ENCODE measurements at places on chromosomes 7 and 10.

DNA sequence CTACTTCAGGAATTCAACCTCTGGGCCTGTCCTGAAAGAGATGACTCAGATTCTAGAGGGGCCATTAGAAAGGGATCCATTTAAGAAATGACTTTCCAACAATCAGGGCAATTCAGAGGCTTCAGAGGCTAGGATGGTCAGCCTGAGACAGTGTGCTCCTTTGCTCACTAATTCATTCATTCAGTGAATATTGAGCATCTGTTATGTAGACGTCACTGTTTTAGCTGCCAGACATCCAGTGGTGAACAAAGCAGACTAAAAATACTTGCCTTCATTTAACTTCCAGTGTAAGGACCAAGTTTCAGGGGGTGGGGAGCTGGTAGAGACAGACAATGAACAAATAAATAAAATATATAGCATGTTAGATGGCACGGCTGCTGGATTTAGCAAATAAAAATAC, 1.6 kb downstream of the KIAA1217 start:
- no peak for DNase-seq

DNA sequence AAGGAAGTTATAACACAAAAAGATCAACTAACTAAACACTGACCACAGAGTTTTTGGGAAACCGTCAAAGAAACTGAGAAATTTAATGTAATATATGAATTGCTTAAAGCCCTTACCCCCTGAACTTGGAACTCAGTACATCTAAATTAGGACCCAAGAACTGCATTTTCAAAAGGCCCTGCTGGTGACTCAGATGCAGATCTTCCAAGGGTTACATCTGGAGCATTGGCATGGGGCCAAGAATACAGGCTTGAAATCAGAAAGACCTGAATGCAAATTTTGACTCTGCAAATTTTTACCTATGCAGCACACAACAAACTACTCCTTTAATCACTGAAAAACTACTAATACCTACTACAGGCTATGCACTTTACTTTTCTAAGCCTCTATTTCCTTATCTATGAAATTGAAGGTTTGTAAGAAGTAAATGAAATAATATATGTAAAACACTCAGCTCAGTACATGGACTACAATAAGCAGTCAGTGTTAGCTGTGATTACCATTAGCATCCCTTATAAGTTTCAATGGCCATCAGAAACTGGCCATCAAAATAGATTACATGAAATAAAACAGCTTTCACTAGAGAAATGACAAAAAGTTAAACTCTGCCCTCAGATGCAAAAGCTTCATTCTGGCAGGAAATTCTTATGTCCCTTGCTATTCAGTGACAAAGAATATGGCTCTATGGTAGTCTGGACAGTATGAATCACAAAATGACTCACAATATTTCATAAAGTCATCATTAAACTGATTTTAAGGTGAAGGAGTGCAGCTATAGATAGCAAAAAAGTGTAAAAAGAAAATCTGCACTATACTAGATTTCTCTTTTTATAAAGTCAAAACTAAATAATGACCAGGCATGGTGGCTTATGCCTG, 43.6 kb downstream of the NSUN6 start:
- peak; percentile 64 for DNase-seq

- DNase-seq, result no peak
Measured at GRCh38 chr7:781186-781849, 51.0 kb upstream of the SUN1 start.

DNA sequence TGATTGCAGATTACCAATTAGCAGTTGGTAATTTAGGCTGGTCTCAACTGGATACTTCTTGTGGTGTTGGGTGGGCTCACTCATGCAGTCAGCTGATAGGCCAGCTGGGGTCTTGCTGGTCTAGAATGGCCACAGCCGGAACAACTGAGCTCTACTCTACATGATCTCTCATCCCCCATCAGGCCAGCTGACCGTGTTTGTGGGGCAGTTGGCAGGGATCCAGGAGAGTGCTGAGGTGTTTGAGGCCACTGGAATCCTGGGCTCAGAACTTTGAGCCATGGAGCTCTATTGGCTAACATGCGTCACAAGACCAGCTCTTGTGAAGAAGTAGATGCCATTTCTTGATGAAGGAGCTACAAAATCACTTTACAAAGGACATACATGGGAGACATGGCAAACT, 242.4 kb downstream of the GFRA1 start:
- DNase-seq, result no peak

Measured in AG08396 (cell line).